ENCODE measurements at places on chromosomes 7 and 10.
A peak's percentile ranks its signal among the peaks of the same experiment; 100 is the strongest.

DNA sequence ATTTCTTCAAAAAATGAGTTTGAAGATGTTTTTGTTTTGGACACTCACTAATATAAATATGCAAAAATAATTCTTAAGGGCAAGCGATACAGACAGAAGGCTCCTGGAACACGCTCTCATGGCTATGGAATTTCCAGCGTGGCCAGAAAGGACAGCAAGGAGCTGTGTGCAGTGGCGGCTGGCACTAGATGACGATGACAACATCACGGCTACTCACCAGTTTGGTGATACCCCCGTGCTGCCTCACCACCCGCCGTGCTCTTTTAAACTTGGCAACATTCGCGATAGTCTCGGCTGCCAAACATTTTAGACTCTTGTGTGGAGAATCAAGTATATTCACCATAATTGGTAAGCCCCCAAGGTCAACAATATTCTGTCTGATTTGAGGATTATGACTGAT, 54.9 kb downstream of the ODAD2 start:
- DNase-seq = no peak

DNA sequence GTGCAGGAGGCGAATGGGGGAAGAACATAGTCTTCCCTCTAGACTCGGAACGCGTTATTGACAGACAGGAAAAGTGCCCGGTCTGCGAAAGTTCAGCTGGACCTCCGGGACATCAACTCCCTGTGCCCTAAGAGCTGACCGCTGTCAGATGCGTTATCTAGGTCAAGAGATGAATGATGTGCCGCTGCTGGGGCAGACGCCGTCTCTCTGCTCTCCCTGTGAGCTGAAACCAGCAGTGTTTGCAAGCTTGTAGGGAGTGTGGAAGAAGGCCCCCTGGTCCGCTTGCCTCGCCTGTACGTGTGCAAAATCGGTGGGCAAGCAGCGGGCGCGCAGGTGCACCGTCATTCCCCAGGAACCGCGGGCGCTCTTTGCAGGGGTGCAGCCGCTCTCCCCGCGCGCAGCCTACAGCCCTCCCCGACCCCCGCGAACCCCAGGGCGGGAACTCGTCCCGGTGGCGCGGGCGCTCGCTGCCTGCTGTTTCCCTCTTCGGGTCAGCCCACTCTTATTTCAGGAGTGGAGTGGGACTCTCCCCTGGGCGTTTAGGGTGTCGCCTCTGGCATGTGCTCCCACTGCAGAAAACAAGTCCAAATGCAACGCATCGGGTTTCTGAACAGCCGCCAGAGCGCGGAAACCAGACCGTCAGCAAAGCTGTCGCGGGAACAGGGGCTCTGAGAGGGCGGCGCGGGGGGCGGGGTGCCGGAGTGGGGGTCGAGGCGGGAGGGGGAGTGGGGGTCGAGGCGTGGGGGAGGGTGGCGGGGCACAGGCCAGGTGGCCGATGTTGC, 1.8 kb upstream of the PFKFB3 start:
- DNase-seq = peak; percentile 39

GRCh38 chr7:76023002-76023401, 24.8 kb downstream of the STYXL1 start:
- peak; percentile 7 for DNase-seq

DNA sequence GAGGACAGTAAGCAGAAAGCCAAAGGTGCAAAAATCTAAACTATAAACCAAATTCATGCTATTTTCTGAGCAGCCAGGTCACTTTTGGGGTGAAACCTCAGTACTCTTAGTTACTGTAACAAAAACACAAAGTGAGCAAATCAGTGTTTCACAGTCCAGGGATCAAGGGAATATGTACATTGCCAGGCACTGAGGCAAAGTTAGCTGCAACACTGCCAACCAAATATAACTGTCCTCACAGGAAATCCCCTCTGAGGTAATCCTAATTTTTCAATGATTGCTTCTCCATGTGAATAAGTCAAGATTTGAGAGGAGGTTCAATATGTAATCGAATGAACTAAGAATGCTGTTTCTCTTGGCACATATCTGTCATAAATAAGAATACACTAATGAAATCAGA, 229.7 kb downstream of the TSPAN12 start:
- DNase-seq = no peak

DNA sequence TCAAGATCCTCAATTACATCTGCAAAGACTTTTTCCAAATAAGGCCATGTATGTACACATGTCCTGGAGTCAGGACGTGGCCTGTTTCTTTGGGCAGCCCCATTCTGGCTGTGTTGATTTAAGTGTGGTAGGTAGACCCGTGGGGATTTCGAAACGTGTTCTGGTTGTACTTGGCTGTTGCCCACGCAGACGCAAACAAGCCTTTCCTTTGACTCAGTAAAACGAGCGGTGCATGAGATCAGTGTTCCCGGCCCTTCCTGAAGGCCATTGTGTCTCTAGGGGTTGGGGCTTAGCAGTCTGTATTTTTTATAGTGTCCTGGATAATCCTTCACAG, 64.8 kb upstream of the DNAJB6 start:
- peak; percentile 95 for DNase-seq

- DNase-seq = no peak
Observed at GRCh38 chr10:110103921-110104461, 96.2 kb downstream of the ADD3 start.

GRCh38 chr10:112914288-112914952, 35.6 kb upstream of the TCF7L2 start:
- peak; percentile 14 for DNase-seq

GRCh38 chr7:70288781-70289456, 690.6 kb downstream of the AUTS2 start:
- no peak for DNase-seq

GRCh38 chr7:52838981-52839411, 196.4 kb upstream of the POM121L12 start:
- DNase-seq = no peak

DNA sequence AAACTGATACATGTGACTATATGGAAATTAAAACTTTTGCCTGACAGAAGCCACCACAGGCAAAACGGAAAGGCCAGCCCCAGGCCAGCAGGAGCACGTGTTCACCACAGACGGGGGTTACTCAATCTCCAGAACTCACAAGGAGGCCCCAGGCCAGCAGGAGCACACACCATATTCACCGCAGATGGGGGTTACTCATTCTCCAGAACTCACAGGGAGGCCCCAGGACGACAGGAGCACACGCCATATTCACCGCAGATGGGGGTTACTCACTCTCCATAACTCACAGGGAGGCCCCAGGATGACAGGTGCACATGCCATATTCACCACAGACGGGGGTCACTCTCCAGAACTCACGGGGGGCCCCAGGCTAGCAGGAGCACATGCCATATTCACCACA, 61.5 kb downstream of the NKX6-2 start:
- DNase-seq = no peak

DNA sequence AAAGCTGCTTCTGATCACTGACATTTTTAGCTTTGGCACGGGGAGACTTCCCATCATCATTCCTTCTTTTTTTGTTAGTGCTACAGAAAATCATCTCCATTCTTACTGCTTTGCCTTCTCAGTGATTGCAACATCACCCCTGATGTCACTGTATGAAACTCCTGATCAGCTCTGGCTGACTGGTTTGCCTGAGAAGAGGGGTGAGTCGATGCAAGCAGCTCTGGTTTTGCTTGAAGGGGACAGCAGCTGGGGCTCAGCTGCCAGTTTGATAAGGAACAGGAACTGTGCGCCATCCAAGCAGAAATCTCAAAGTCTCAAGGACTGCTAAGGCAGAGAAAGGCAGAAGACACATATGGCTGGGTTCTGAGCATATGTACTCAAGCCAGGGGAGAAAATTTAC, 808.5 kb upstream of the CELF2 start:
- peak; percentile 58 for DNase-seq

DNA sequence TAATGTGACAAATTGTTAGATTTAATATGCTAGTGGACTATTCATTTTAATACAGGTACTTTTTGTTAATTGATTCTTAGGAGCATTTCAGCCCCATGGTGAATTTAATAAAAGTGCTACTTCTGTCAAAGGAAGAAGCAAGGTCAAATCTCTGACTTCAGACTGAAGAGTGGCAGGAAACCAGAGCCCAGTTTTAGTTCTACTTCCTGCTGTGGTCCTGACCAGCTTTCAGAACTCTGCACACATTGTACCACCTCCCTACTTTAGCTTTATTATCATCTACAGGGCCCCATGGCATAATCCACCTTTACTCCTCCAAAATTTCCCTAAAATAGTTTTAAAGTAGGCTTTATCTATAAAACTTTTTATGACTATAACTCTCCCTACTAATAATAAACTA, 33.7 kb downstream of the CTTNBP2 start:
- no peak for DNase-seq

- DNase-seq = peak; percentile 40
Observed at GRCh38 chr7:138958391-138958956, 22.7 kb downstream of the KIAA1549 start.

- no peak for DNase-seq
Observed at GRCh38 chr7:150621376-150621775, 10.8 kb downstream of the GIMAP6 start.

- DNase-seq = peak; percentile 21
Observed at GRCh38 chr7:27933671-27934565, 194.0 kb downstream of the TAX1BP1 start.

GRCh38 chr7:131292141-131292905, 35.4 kb upstream of the MKLN1 start:
- no peak for DNase-seq

DNA sequence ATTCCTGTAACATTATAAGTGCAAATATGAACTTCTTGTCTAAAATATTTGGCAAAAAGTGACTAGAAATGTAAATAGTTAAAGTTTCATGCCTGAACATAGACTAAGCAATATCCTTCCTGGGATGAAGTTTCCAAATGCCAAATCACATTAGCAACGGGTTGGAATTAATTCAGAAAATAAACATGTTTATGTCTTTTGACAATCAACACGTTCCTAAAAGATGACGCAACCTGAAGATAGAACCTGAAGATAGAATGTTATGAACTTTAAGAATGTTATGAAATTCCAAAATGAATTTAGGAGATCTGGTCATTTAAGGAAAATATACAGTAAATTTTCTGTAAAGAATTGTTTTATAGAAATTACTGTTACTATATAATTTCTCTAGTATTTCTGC, 9.2 kb downstream of the LAMB4 start:
- DNase-seq = peak; percentile 55

- no peak for DNase-seq
Observed at GRCh38 chr10:86377797-86378146, 11.2 kb upstream of the GRID1 start.

- no peak for DNase-seq
Observed at GRCh38 chr7:26760501-26760900, 103.9 kb downstream of the SKAP2 start.

- no peak for DNase-seq
Observed at GRCh38 chr10:78510566-78511323, 477.1 kb downstream of the RPS24 start.

DNA sequence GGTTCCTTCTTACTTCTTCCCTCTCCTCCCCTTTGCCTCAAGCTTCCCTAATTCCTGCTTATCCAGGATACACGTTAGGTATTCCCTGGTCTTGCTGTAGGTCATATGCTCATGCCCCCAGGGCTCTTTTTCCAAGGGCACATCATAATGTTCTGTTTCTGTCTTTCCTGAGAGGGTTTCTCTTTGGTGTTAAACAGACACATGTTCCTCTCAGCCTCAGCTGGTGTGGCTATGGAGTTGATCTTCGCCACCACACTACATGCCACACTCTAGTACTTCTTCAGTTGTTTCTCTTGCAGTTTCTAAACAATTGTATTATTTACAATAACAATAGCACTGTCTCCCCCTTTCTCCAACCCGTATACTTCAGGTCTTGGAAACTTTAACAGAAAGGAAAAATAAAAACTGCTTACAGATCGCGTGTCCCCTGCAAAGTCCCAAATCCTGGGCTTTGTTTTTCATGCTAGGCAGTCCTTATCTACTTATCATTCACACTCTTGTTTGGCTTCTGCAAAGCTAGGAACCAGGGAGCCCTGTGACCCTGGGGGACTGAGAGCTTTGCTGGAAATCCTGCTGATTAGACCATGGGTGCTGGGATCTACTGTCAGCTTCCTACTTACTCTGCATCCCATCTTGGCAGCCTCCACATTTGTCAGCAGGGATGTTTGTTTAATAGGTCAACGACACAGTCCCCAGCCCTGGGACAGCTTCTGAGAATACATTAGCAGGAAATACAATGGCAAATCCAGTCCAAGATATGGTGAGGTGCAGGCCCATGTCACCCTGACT, 193.9 kb upstream of the BMPER start:
- no peak for DNase-seq

- DNase-seq = peak; percentile 77
Observed at GRCh38 chr7:134752006-134752760, 27.3 kb upstream of the CALD1 start.

DNA sequence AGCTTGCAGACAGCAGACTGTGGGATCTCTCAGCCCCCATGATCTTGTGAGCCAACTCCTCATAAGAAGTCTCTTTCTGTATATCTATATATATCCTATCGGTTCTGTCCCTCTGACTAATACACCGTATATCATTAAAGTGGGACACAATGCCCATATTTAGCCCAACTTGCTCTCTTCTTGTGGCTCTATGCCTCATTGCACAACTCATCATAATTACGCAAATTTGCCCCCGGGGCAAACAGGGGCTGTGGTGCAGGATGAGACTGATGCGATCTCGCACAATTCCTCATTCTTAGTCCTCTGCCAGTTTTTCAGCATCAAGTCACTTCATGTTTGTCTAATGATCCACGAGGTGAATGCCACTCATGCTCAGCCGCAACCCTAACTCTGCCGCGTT, 183.2 kb downstream of the PRPF18 start:
- DNase-seq = no peak

DNA sequence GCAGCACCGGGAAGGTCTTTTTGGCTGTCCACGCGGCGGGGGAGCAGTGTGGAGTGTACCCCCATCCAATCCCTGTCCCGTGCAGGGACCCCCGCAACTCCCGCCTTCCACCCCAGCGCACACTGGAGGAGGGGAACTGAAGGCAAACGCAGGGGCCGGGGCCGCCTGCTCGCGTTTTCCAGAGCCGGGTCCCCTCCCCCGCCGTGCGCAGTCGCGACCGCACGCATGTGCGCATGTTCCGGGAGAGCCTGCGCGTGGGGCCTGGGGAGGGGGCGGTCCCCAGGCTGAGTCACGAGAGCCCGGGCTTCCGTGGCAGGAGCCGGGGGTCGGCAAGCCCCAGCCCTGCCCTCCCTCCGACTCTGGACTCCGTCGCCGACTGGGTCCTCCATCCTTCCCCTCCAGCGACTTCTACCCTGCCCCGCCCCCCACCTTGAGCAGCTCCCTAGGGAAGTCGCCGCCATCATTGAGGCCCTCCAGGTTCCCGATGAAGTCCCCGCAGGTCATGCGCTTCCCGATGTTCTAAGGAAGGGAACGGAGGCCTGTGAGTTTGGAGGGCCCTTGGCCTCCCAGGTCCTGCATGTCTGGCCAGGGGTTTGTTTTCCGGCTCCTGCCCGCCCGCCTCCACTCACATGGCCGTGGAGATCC, 8.0 kb downstream of the PSD start:
- DNase-seq = no peak

DNA sequence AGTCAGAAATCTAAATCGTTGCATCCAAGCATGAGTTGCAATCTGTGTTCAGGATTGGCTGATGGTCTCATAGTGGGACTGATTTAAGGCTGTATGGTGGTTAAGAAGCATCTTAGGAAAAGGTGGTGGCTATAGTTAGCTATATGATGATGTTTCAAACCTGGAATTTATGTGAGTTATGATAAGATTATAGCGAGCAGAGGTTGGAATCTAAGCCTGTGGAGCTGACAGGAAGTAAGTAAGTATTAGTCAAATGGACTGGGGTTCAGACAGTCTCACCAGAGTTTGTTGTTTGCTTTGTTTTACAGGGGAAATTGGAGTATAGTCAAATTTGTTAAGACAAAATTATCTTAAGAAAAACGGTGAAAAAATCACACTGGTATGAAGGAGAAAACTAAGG, 56.7 kb downstream of the ANKRD7 start:
- no peak for DNase-seq

All from cardiac fibroblast (primary cell).